ENCODE measurements at places on chromosomes 2 and 18. TPM values are rescaled to one million over a fixed set of nuclear protein-coding genes. Genes with fewer than 3 reads are reported as not detected.

Gene TBR1
- total RNA-seq, result not detected

GRCh38 chr2:11387843-11388242 is 43.4 kb upstream of the ROCK2 start:
- DNase-seq, result no peak

GRCh38 chr2:17648581-17648980 is 105.0 kb downstream of the SMC6 start:
- DNase-seq, result no peak

DNA sequence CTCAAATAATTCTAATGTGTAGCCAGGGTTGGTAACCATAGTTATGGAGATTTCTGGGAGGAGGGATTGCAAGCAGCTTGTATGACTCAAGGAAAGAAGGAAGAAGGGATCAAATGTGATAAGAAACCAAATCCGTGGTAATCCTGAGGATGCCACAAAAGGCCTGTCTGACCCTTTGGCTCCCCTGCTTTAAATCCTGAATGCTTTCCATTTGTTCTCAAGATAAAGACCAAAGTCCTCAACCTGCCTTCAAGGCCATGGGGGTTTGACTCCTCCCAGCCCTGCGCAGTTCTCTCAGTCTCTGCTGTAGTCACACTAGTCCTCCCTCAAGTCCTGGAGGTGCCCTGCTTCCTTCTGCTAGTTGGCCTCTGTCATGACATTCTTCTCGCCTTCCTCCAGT is 74.0 kb downstream of the SUMO1 start:
- DNase-seq, result no peak

DNA sequence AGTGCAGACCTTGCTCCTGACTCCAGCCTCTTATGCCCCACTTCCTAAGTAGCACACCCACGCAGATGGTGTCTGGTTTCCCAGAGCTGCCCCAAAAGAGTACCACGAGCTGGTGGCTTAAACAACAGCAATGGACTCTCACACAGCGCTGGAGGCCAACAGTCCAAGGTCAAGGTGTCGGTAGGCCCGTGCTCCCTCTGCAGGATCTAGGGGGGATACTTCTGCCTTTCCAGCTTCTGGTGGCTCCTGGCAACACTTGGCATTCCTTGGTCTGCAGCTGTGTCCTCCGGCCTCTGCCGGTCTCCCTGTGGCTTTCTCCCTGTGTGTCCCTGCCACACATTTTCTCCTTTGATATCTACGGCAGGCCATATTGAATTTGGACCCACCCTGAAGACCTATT is 99.0 kb downstream of the TSHZ1 start:
- DNase-seq, result no peak

DNA sequence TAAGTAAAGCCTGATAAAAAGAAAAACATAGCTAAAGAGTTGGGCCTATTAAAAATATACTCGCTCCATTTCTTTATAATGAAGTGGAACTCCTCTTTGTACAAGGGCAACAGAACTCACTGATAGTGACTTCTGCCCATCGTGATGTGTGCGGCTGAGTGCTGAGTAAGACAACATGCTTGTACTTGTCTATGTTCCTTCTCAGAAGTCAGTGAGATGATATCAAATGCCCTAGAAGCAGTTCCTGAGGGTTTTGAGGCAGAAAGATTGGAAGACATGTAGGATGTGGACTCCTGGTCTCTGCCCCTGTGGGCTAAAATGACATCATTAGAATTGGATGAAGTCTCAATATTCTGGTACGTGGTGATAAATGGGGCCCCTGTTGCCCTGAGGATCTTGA is 73.8 kb downstream of the USP40 start:
- no peak for DNase-seq

DNA sequence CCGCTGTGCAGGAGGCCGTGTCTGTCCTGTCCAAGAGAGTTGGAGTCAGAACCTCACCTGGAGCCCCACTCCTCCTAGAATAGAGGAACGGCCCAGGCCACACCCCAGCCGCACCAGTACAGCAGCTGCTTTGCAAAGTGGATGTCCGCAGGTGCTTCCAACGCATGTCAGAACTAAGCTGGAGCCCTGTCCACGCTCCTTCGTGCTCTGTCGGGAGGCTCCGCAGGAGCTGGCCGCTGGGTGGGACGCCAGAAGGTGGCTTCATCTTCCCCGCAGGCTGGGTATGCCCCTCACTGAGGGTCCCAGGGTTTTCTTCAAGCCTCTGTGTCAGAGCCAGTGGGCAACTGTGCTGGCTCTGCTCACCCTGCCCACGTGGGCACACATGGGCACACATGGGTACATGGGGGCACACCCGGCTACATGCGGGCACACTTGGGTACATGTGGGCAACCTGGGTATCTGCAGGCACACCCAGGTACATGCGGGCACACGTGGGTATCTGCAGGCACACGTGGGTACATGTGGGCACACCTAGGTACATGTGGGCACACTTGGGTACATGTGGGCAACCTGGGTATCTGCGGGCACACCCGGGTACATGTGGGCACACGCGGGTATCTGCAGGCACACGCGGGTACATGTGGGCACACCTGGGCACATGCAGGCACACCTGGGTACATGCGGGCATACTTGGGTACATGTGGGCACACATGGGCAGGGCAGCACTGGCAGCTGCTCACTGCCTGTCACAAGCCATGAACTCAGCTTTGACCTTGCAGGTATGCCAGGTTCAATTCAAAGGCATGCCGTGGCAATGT is 67.1 kb upstream of the CTDP1 start:
- DNase-seq, result no peak
